ENCODE measurements at places on chromosomes 1 and 21.

DNA sequence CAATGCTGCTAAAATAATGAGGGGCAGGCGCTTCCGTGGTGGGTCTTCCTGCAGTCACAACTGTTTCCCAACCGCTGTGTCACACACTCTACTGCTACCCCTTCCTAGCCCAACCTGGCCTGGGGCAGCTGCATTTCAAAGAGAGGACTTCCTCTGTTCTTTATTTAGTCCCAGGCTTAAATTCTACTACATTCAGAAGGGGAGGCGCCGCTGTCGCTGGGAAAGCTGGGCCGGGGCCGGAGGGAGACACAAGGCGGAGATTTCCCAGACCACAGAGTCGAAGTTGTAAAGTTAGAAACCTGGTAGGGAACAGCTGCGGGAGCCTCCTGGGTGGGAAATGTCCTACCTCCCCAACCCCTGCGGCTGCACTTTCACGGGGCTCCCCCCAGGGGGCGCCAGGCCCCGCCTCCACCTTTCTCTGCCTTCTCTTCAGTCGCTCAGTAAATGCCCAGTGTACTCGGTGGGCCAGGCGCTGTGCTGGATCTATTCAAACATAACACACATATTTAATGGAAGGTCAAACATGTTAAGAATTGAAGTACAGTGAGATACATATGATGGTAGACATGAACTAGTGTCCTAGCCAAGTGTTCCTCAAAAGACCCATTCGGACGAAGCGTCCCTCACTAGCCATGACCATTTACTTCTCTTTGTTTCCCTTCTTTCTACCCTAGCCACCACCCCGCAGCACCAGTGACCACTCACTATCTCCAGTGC, 23.1 kb downstream of the DYRK3 start:
- peak; percentile 64 for DNase-seq

GRCh38 chr1:41743366-41743765, 175.4 kb downstream of the HIVEP3 start:
- DNase-seq: no peak

GRCh38 chr1:220880726-220881506, 1.7 kb downstream of the HLX start:
- DNase-seq: no peak

- no peak for DNase-seq
These were observed 61.4 kb downstream of the GORAB start for GRCh38 chr1:170593173-170594011.

DNA sequence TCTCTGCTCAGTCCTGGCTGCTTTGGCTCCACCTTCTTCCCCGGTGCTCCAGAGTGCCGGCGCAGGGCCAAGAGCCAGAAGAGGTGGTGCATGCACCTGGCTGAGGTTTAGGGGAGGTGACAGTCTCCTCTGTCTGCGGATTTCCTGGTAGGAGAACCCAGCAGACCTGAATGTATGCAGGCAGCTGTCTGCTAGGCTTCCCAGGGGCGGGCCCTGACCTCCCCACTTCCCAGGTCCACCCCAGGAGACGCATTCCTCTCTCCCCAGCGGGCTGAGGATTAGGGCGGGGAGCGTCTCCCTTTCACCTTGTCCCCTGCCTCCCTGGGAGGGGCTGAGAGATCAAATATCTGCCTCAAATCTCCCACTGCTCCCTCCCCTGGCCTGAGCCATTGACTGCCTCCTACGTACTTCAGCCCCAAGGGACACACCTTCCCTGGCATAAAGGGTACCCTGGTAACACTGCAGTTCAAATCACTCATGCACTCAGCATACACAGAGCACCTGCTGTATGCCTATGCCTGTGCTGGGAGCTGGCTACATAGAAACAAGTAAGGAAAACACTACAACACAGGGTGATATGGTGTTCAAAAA, 27.5 kb downstream of the DMBX1 start:
- DNase-seq: no peak

- no peak for DNase-seq
These were observed 15.7 kb downstream of the HYI start for GRCh38 chr1:43438006-43438405.

- DNase-seq: no peak
These were observed 274.5 kb downstream of the VAV3 start for GRCh38 chr1:107690491-107690890.

- DNase-seq: no peak
These were observed 115.7 kb upstream of the VAMP3 start for GRCh38 chr1:7655354-7655753.

- DNase-seq: no peak
These were observed 38.3 kb downstream of the ECE1 start for GRCh38 chr1:21251773-21252471.

All from GM06990 (cell line).